Stimulated activated CD4-positive, alpha-beta T cell treated with anti-CD3 and anti-CD28 coated beads, Interleukin-1b, Interleukin-23, amount 100 ng/mL, for 1 hour (primary cell): ENCODE measurements at places on chromosomes 3 and 15.

GRCh38 chr15:33226559-33227181, 32.2 kb upstream of the FMN1 start:
- peak; percentile 10 for DNase-seq

DNA sequence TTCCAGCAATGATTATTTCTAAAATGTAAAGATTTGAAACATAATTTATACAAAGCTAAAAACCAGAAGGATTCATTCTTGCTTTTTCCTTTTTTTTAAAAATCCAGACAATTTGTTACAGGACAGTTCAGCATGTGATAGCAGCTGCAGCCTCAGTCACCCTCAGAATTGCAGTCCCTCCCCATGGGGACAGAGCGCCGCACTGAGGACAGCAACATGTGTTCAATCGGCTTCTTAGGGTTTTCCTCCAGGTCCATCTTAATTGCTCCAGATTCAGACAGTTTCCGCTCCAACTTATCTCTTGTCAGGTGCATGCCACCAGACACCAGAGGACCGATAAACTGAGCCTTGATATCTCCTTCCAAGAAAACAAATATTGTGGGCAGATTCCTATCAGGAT, 134.9 kb upstream of the TBC1D5 start:
- no peak for DNase-seq

DNA sequence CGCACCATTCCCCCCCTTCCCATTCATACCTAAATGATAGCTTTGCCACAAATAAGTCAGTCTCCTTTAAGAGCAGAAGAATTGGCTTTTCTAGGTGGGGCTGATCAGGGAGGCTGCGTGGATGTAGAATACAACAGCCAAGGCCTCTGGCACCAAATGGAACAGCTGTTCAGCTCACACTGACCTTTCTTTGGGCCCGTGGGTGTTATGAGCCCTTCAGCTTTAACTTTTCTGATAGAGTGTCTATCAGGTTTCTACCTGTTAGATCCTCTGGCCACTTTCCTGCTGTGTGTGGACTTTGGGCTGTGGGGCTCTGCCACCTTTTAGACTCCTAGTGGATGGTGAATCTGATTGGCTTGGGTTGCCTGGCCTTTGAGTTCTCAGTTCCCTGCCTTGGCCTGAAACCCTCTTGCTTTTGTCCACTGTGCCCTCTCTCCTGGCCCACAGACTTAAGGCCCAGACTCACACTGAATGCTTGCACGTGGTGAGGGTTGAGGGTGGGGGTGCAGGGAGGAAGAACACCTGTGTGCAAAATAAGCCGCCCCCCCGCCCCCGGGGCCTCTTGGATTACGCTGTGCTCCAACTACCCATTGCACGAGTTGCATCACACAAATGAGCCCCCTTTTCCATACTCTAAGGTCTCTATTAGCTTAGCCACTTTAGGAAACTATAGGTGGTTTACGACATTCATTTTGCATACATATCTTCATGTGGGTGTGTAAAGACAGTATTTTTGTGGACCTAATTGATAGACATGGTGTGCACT, 1.3 kb upstream of the RFX7 start:
- no peak for DNase-seq

DNA sequence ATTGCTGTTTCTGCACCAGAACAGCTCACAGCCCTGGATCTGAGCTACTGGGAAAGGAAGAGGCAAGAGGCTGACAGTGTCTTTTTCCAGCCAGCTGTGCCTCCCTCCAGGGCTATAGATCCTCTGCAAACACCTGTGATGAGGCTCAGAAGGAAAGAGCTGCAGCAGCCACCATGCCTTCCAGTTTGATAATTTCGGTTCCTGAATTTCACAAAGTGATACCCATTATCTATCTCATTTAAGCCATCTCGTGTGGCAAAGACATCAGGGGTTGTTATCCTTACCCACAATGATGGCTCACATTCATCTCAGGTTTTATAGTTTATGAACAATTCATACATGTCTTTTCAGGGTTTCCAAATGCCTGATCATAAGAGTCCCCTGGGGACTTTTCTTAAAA, 1.8 kb upstream of the LARP6 start:
- DNase-seq = no peak

- DNase-seq = no peak
These were observed at the start of gene SEMA6D for GRCh38 chr15:47717036-47717612. Gene SEMA6D, plus strand, starts transcription at chr15:47717505. Its CDS starts 42,294 bp downstream, at chr15:47759799.

DNA sequence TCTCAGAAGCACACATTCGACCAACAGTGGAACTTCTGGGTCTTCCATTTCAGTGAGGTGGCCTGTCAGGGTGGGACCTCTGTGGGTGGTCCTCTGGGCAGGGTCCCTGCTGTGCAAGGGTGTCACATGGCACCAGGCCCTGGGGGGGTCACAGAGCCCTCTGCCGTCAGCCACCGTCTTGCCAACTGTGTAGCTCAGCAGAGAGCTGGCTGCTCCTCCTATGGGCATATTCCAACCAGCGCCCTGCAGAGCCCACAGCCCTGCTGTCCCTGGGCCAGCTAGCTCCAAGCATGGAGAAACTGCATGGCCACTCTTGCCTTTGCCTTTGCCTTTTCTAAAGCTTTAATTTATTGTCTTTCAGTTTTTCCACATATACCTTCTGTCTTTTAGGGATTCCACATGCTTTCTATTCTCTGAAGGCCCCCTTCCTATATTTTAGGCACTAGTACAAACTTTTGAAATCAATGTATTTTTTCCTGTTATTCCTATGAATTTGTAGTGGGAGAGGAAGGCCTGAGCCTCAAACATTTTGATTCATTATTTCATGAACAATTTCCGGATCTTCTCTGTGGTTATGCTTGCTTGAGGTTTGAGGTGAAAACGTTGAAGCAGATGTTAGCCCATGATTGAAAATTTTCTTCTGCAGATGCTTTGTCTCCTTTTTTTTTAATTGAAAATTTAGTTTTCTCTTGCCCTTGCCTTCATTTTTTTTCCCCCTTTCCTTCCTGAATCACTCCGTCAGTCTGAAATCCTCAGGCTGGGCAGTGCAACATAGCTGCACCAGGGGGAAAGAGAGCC, 11.7 kb downstream of the IQCF1 start:
- no peak for DNase-seq
